ENCODE measurements at places on chromosomes 2 and 18. TPM values are rescaled to one million over a fixed set of nuclear protein-coding genes. Genes with fewer than 3 reads are reported as not detected.

GRCh38 chr2:206379886-206380285, 63.4 kb upstream of the ADAM23 start:
- DNase-seq: no peak

Gene SERPINB3
- not detected for total RNA-seq

Gene GKN2
- 53.3 TPM for total RNA-seq

Gene EGR4
- total RNA-seq: not detected

DNA sequence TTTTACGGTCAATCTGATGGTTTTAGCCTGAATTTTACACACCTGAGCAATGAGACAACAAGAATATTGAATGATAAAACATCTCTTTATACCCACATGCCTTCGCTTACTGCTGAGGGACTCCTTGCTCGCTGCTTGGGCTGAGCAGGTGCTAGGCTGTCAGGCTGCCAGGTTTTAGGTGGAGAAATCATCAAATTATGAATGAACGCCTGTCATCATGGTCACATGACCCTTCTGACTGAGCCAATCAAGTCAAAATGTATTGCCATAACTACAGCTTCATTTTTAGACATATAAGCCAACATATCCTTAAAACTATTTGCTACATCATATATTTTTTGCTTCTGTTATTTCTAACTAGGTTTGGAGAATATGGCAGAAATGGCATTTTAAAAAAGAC, 274.0 kb downstream of the LNPK start:
- no peak for DNase-seq

DNA sequence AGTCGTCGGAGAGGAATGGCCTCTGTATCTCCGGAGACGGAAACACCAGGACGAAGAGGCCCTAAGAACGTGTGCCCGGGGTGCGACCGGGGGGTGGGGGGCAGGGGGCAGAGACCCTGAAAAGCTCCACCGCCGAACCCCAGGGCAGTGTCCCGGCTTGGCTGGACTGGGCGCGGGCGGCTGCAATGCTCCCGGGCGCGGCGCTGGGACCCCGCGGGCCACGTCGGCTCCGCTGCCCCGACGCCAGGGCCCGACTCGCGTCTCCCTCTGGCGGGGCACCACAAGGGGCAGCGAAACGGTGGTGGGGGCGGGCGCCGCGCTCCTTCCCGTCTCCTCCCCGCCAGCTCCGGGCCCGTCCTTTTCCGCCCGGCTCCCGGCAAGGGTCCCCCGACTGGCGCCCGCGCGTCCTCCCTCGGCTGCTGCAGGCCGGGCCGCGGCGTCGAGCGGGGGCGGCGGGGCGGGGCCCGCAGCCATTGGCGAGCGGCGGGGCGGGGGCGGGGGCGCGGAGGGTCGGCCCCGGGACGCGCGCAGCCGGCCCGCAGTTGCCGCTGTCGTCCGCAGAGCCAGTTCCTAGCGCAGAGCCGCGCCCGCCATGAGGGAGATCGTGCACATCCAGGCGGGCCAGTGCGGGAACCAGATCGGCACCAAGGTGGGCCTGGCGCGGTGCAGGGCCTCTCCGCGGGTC, at the start of gene TUBB6:
Gene TUBB6 (plus strand): TSS at position 541 of the 685 bp plus-strand sequence. CDS start 52 bp downstream, at position 593.
- DNase-seq: peak; percentile 79

Gene TUBA3D
- not detected for total RNA-seq

Gene KCNS3
- total RNA-seq: 28.7 TPM
